ENCODE measurements at places on chromosomes 4 and X. TPM values are rescaled to one million over a fixed set of nuclear protein-coding genes. Genes with fewer than 3 reads are reported as not detected.
A peak's percentile ranks its signal among the peaks of the same experiment; 100 is the strongest.

DNA sequence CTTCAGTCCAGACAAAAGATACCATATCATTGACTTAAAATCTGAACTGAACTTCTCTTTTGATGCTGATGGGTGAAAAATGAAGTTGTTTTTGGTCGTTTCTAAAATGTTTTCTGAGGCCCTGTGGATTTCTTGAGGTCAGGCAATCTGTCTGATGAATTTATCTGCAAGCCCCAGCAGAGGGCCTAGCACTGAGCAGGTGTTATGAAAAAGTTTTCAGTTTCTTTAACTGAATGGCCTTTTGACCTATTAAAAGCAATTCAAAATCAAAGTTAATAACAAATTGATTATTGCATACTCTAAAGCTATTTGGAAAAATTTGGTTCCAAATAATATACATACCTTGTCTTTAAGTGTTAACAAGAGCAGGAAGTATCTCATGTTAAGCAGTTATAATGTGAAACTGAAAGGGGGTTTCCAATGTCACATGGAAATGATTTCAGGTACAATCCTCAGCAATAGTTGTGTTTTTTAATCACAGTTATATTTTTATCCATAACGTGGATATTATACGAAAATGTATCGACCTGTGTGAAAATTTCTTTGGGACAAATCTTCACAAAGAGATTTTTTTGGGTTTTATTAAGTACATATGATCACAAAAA lies 285.0 kb downstream of the SPANXN1 start:
- no peak for DNase-seq

DNA sequence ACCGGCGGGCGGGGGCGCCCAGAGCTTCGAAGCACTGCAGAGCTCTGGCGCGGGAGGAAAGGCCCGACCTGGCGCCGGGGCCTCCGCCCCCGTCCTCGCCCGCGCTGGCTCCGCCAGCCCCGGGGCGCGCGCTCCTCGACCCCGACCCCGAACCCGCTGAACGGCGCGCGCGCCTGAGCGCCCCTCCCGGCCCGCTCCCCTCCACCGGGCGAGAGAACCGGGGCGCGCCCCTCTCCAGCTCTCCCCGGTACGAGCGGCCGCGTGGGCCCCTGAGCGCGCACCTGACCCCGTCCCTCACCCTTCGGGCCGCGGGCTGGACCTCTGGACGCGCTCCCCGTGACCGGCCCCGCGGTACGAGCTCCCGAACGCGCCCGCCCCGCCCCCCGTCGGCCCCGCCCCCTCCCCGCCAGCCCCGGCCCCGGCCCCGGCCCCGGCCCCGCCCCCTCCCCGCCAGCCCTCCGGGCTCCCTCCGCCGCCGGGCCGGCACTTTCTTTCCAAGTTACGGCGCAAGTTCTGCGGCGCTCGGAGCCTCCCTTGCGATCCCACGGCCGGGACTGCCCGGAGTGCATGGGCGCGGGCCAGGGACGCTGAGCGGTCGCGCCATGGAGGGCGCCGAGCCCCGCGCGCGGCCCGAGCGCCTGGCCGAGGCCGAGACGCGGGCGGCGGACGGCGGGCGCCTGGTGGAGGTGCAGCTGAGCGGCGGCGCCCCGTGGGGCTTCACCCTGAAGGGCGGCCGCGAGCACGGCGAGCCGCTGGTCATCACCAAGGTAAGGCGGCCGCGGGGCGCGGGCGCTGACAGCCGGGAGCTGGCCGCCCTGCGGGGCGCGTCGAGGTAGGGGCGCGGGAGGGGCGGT lies at the start of gene SHROOM2:
Gene SHROOM2 (plus strand): TSS at position 486 of the 854 bp plus-strand sequence. CDS start 117 bp downstream, at position 603.
- peak; percentile 40 for DNase-seq

Gene AWAT2
- total RNA-seq, result 1.2 TPM

GRCh38 chr4:169931964-169932363 lies 94.2 kb downstream of the MFAP3L start:
- no peak for DNase-seq

Gene PAGE4
- not detected for total RNA-seq

GRCh38 chr4:5143306-5143861 lies 92.1 kb downstream of the STK32B start:
- DNase-seq, result no peak

DNA sequence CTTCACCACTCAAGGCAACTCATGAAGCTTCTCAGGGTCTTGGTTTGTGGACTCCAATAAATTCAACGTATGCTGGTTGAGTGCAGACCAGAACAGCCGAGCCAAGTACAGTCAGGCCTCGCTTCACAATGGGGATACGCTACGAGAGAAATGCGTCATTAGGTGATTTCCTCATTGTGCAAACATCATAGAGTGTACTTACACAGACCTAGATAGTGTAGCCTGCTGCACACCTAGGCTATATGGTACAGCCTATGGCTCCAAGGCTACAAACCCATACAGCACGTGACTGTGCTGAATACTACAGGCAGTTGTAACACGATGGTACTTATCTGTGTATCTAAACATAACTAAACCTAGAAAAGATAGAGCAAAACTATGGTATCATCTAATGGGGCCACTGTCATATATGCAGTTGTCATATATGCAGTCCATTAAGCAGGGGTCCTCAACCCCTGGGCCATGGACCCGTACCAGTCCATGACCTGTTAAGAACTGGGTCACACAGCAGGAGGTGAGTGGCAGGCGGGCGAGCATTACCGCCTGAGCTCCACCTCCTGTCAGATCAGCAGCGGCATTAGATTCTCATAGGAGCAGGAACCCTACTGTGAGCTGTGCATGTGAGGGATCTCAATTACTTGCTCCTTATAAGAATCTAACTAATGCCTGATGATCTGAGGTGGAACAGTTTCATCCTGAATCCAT lies 31.5 kb downstream of the RTL5 start:
- DNase-seq, result no peak

Gene COL25A1
- 0.14 TPM for total RNA-seq

Gene NPFFR2
- not detected for total RNA-seq

DNA sequence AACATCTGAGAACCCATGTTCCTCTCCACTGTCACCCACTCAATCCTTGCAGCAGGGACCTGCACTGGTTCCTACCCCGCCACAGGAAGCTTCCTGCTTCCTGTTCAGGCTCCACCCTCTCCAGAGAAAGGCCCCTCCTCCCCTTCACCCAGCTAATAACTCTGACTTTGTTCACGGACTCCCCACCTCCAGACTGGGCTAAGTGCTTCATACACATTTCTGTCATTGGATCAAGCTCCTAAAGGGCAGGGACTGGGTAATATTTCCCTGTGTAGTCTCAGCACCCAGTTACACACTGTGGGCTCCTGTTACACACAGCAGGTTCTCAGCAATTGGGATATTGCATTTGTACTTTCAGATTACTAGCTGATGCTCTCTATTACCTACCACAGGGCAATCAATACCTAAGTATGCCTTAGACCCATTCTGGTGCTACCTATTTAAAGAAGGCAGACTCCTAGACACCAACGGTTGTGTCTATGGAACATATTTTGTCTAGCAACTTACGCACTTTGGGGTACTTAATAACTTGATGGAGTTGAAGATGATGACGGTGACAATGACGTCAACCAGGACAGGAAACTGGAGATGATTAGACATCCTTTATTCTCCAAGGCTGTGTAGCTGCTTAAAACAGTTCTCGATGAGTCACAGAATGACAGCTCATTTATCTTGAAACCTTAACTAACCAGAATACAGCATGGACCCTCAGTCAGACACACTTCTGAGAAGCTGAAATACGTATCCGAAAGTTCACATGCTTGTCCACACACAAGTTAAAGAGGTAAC lies 58.1 kb downstream of the MAML3 start:
- peak; percentile 98 for DNase-seq

DNA sequence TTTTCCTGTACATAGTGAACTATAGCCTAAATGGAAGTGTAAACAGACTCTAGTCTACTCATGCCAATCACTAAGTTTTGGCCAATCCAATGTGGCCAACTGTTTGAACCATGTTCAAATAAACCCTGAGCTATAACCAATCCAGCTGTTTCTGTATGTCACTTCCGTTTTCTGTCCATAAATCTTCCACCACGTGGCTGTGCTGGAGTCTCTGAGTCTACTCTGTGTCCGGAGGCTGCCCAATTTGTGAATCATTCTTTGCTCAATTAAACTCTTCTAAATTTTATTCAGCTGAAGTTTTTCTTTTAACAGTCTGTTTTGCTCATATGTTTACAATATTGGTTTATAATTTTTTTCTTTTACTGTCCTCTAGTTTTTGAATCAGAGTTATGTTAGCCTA lies 112.3 kb upstream of the BANK1 start:
- DNase-seq, result no peak

GRCh38 chrX:153934762-153935325 lies at the start of gene NAA10:
Gene NAA10, minus strand, starts transcription at chrX:153935037. Its CDS starts 133 bp downstream, at chrX:153934904.
- DNase-seq, result peak; percentile 78

Gene DHRSX
- total RNA-seq, result 24.6 TPM

DNA sequence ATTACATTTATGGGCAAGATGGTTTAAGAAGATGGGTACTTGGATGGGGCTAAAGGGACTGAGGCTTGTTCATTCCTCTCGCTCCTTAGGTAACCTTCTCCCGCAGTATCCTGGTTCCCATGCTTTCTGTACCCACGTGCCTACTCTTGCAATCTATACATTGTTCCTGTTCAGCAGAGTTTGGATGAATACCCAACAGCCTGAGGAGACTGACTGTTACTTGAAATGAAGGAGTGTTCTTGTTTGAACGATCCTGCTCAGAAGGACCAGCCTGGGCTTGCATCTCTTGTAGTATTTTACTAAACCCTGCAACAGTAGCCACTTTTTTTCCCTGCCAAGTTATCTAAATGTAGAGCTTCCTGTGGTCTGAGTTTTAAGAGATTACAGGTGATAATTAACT lies 33.7 kb upstream of the ADH6 start:
- no peak for DNase-seq

Gene NEIL3
- 2.4 TPM for total RNA-seq

- no peak for DNase-seq
Measured at GRCh38 chr4:46444318-46445000, 54.5 kb upstream of the GABRA2 start.

Gene BBS7
- 15.8 TPM for total RNA-seq

DNA sequence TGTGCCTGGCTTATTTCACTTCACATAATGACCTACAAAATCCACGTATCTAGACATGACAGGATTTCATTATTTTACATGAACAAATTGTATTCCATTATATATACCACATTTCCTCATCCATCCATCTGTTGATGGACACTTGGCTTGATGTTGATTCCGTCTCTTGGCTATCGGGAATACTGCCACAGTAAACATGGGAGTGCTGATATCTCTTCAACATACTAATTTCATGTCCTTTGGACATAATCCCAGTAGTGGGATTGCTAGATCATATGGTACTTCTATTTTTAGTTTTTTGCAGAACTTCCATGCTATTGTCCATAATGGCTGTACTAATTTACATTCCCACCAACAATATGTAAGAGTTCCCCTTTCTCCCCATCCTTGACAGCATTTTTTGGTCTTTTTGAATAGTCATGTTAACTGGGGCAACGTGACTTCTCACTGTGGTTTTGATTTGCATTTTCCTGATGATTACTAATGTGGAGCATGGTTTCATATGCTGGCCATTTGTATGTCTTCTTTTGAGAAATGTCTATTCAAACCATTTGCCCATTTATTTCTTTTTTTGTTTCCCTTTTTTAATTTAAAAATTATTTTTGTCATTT lies 68.9 kb downstream of the HTRA3 start:
- DNase-seq, result no peak

Gene MAGEA9B
- total RNA-seq, result not detected

- DNase-seq, result no peak
Measured at GRCh38 chrX:113868177-113868576, 715.7 kb upstream of the HTR2C start.

- no peak for DNase-seq
Measured at GRCh38 chrX:110408949-110409588, 50.4 kb downstream of the RTL9 start.

DNA sequence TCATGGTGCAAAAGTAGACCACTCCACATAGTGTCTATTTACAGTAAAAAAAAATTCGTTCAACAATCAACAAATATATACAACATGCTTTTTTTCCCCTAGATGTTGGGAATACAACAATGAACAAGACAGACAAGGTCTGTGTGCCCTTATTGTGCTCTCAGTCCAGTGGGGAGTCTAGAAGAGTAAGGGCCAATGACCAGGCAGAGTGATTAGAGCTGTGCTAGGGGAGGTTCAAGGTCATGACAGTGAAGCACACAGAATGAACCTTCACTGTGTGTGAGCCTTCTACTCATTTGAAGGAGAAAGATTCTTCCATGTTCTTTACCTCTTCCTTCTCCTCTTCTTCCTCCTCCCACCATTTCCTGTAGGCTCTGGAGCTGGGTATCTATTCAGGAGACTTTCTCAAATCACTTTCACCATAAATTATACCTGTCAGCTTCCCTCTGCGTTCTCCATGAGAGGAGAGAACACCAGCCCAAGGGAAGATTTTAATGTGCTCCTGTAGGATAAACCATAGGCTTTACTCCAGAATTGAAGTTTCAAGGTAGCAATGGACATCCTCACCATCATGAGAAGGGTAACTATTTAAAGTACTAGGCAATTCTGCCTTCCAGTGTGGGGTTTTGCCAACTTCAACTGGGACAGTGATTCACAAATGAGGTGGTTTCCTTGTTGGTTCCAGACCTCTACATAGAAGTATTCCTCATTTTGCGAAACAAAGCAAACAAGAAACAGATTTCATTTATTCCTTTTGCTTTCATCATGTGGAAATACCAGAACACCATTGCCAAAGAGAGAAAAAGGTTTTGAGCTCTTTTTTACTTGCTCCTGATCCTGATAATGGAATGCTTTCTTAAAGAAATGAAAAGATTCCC lies 246.9 kb upstream of the GPC4 start:
- DNase-seq, result no peak

GRCh38 chr4:86302251-86302650 lies 57.6 kb downstream of the MAPK10 start:
- peak; percentile 49 for DNase-seq

DNA sequence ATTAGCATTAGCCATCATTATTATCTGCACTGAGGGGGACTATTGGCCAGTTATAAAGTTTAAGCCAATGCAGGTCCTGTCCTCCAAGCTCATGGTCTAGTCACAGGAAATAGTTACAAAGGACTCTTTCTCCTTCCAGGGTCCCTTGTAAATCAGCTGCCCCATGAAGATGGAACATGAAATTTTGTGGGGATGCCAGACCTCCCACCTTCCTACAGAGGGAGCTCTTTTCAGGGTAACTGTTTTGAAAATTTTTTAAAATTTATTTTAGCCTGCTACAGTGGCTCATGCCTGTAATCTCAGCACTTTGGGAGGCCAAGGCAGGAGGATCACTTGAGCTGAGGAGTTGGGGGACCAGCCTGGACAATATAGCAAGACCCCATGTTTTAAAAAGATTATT lies 124.4 kb upstream of the SLC34A2 start:
- DNase-seq, result peak; percentile 4

DNA sequence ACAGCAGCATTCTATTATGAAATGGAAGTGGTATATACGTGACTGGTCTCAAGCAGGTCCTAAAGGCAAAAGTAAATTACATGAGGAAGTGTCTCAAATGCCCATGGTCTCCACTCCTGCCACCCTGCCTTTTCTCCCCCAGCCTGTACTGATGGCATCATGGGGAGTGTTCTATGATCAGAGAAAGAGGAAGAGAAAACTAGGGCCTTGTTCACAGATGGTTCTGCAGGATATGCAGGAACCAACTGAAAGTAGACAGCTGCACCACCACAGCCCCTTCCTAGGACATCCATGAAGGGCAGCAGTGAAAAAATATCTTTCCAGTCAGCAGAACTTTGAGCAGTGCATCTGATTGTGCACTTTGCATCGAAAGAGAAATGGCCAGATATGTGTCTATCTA lies 901.5 kb downstream of the ARAP2 start:
- DNase-seq, result no peak

Gene GPRIN3
- total RNA-seq, result 0.51 TPM

Gene LUZP4
- not detected for total RNA-seq
